Hindlimb muscle (tissue), 1 donor: ENCODE measurements at places on chromosomes 6 and 20.
A peak's percentile ranks its signal among the peaks of the same experiment; 100 is the strongest.

GRCh38 chr20:10094566-10095173, 59.9 kb downstream of the ANKEF1 start:
- DNase-seq: no peak

DNA sequence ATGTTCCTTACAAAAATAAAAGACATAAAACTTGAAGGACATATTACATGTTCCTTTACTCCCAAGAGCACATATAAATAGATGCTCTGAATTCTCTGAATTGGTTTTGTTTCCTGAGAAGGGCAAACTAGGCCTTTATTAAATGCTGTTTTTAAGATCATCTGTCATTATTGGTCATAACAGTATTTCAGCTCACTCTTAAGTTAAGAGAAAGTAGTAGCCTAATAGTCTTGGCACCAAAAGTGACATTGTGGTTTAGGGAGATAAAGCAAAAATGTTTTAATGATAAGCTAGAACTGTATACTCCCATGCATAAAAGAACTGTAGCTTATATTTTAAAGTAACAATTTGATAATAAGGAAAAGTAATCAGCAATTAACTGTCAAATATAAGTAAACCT, 361.1 kb upstream of the PTCHD4 start:
- DNase-seq: no peak

GRCh38 chr6:111105578-111105977, 18.3 kb downstream of the SLC16A10 start:
- DNase-seq: no peak

- peak; percentile 76 for DNase-seq
Measured at GRCh38 chr6:21033575-21034026, 499.3 kb downstream of the CDKAL1 start.

- no peak for DNase-seq
Measured at GRCh38 chr6:67629258-67629657, 1005.8 kb upstream of the ADGRB3 start.

- DNase-seq: no peak
Measured at GRCh38 chr6:168858926-168859325, 394.7 kb downstream of the THBS2 start.
